ENCODE measurements at places on chromosomes 11 and 22.
A peak's percentile ranks its signal among the peaks of the same experiment; 100 is the strongest.

DNA sequence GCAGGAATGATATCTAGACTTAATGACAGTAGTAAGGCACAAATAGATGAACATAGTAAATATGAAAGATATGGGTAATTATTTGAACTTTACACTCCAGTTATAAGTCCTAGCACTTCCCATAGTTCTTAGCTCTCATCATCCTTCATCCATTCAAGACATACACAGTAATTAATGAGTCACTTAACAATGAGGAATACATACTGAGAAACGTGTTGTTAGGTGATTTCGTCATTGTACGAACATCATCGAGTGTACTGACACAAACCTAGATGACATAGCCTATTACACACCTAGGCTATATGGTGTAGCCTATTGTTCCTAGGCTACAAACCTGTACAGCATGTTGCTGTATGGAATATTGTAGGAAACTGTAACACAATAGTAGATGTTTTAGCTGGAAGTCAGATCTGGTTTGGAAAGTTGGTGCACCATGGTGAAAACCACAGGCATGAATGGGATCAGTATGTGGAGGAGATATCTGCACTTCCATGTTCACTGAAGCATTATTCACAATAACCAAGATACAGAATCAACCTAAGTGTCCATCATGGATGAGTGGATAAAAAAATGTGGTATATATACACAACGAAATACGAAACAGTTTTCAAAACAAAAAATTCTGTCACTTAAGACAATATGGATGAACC is 229.9 kb upstream of the PITPNB start:
- DNase-seq: no peak

DNA sequence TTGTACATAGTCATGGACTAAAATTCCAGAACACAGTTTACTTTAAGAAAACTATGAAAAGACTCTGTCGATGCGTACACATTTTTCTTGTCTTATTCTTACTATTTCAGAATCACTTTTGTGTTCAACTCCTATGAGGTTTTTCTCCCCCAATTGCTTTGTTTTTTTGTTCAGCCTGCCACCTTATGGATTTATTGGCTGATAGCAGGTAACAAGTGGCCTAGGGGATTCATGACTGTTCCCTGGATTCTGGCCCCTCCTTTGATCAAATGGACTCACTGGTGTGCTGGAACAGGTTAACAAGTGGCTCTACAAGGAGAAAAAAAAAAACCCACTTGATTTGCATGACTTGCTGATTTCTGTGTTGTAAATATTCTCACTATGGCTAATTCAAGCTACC is 10.6 kb downstream of the MMP20 start:
- DNase-seq: no peak

GRCh38 chr11:28123151-28123581 is 15.0 kb downstream of the METTL15 start:
- DNase-seq: no peak

DNA sequence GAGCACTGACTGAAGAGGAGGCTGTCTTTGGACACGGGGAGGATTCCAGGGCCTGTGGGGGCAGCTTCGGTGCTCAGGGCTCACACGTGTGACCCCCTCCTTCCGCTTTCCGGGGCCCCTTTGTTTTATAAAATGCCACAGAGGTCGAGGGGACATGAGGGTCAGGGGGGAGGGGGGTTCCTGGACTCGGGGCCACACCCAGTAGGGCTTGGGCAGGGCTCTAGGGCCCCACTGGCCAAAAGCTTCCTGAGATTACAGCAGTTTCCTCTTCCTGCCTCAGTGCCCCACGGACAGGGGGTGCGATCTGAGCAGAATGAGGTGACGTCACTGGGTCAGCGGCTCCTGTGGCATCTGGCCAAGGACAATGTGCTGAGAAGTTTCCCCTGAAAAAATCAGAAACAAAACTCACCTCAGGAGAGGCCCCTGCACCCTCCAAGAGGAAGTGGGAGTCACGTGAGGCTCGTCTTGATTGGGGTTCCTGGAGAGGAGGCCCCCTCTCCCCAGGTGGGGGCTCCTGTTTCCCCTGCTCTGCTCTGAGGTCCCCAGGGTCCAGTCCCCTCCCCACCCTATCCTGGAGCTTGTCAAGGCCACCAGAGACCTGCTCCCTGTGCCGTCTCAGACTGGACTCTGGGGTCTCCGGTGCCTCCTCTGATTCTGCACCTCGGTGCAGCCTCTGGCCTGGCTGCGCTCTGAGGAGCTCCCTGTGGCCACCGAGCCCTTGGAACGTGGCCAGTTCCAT is 6.4 kb upstream of the IFITM3 start:
- peak; percentile 44 for DNase-seq

DNA sequence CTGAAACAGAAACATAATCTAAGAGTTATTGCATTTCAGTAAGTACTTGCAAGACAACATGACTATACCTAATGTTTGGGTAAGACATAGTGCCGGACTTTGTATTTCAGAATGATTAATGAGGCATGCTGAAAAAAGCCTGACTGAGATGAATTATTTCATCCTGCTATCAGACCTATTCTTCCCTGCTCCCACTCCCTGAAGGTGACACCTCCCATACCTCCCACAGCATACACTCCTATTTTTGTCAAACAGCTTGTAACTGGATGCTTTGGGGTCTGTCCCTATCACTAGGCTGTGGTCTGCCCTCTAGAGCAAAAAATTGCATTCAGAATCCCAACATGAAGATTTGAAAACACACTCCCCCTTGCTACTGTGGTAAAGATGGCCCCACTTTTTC is 10.9 kb upstream of the SCN3B start:
- DNase-seq: no peak

GRCh38 chr11:90916706-90917105 is 693.9 kb upstream of the CHORDC1 start:
- no peak for DNase-seq

DNA sequence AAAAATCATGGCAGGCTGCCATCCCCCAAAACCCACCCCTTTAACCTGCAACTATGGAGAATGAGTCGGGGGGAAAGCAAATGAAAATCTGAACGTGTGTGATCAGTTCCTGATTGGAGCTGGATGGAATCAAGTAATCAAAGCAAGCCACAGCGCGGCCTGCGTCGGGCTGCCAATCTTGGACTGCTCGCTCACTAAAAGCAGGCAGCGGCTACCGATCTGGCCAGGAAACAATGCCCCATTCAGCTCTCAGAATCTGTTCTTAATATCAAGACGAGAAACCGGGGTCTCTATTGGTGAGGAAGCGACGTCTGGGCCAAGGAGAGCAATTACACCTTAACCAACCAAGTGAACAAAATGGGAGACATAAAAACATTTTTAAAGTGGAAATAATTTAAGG is 472.2 kb downstream of the SOX6 start:
- no peak for DNase-seq

DNA sequence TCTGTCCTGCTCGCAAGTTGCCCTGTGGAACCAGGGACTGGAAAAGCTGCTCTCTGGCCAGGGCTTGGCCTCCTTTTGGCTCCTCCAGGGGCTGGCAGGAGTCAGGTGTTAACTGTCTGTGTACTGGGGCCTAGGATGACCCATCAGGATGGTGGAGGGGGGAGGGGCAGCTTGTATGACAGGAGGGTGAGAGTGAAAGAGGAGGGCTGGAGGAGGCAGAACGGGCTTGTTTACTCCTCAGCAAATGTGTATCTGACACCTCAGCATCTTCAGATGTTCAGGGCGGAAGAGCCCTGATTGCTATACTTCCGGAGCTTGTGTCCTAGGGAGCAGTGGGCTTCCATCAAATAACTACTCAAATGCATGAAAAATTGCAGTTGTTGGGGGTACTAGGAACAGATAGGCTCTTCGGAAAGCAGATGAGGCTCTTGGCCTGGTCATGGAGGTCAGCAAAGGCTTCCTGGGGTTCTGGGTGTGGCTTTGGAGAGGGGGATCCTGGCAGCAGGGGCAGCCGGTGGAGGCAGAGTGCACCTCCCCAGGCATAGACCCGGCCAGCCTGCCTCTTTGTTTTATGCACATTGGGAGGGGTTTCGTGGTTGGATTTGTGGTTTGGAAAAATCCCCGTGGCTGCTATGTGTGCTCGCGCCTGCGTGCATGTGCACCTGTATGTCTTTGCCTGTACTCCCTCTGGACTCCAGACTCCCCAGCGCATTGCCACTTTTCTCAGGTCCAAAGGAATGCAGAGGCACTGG is 31.2 kb downstream of the CD82 start:
- no peak for DNase-seq

DNA sequence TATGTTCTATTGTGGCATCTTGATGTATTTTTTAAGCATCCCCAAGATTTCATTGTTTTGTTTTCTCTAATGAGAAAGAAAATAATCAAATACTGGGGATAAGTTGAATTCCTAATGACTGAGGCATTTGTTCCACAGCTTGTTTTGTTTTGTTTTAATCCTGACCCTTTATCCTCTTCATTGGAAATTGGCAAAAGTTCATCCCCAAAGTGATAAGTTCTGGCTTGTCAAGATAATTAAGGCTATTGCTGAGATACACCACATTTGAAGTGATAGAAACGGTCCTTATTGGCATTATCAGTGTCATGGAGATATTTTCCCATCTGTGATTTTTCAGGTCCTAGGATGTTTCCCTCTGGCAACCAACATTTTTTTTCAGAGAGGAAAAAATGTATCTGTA is 65.0 kb downstream of the SLC36A4 start:
- no peak for DNase-seq

GRCh38 chr11:130816546-130817329 is 99.5 kb downstream of the SNX19 start:
- no peak for DNase-seq

DNA sequence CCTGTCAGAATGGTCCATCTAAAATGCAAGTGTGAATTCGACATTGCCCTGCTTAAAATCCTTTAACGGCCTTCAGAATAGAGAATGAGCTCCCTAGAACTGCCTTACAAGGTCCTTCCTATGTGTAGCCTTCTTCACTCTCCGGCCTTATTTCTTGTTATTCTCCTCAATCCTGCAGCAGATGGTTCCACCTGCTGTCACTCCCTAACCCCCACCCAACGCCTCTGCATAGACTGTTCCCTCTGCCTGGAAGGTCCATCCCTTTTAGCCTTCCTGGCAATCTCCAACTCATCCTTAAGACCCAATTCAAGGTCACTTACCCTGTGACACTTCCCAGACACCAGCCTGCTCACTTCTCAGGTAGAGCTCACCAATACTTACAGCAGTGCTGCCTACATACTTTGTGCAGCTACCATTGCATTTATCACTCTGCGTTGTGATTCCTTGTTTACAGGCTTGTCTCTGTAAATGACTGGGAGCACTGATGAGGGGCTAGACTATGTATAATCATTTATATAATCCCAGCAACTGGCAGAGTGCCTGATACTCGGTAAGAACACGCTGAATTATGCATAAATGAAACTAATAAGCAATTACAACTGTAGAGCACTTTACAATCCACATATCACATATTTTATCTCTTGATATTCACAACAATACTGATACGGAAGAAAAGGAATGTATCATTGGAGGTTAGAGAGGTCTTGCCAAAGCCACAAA is 58.9 kb downstream of the CLPB start:
- DNase-seq: no peak

- no peak for DNase-seq
Measured at GRCh38 chr11:66339686-66340483, 3.7 kb upstream of the RIN1 start.

- DNase-seq: no peak
Measured at GRCh38 chr11:9571071-9571762, 2.3 kb upstream of the WEE1 start.

GRCh38 chr11:14500181-14500651 is 605 bp upstream of the COPB1 start:
- peak; percentile 44 for DNase-seq

DNA sequence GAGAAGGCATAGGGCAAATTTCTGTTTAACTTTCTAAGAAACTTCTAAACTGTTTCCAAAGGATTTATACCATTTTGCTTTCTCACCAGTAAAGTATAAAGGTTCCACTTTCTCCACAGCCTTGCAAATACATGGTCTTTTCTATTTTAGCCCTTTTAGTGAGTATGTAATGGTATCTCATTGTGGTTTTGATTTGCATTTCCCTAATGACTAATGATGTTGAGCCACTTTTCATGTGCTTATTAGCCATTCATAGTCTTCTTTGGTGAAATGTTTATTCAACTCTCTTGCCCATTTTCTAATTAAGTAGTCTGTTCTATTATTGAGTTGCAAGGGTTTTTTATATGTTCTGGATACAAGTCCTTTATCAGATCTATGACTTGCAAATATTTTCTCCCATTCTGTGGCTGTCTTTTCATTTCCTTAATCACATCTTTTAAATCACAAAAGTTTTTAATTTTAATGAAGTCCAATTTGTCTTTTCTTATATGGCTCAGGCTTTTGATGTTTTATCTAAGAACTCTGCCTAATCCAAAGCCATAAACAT is 83.8 kb upstream of the KCNQ1OT1 start:
- DNase-seq: no peak

- no peak for DNase-seq
Measured at GRCh38 chr11:120293038-120293800, 31.9 kb upstream of the TLCD5 start.

DNA sequence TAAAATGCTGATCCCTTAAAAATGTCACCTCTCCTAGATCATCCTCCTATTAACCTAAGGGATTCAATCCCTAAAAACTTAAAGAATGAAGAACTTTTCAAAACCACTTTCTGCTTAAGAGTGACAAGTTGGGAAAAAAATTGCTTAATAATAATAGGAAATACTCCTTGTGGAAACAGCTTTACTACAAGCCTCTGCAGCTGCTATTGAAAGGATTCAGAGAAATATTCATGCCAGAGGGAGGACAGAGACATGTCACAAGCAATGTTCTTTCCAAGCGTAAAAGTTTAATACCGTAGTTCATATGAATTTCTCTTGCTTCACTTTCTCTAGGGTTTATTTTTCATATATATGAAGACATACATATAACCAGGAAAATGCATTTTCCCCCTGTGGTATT is 98.2 kb downstream of the ARHGAP20 start:
- DNase-seq: no peak

- no peak for DNase-seq
Measured at GRCh38 chr11:8260202-8260966, 3.3 kb downstream of the LMO1 start.

GRCh38 chr11:62245271-62245753 is 3.3 kb downstream of the SCGB1D2 start:
- no peak for DNase-seq

DNA sequence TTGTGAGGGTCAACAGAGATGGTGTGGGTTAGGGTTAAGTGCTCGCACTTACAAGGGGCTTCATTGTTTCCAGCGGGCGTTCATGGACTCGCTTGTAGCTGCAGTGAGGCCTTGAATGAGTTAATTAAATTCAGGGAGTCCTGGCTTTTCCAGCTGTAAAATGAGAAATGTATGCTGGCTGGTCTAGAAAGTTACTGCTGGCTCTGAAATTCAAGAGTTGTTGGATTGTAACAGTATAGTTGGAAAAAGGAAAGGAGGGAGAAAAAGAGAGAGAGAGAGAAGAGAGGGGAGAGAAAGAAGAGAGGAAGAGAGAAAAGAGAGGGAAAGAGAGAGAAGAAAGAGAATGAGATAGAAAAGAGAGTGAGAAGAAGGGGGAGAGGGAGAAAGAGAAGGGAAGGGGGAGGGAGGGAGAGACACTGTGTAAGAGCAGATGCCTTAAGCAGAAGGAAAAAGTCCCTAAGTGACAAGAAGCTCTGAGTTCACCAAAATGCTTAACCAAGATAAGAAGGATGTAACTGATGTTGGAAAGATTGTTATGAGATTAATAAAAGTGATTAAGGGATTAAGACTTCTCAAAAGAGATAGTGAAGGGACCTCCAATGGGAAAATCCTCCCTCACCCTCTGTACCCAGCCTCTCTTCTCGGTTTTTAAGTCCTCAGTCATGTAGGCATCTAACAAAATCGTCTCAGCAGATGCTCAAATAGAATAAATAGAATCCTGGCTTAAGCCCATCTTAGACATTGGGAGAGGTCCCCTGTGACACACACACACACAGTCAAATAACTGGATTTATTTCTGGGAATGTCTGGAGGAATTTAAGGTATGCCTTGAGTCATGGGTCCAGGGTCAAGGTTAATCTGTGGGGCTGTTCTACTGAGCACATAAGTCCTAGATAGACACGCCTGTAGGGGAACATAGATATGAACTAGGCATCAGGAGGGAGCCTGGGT is 477.9 kb downstream of the MIAT start:
- no peak for DNase-seq

Measured in putamen (tissue), 1 donor.